ENCODE measurements at places on chromosomes 5 and 9.

DNA sequence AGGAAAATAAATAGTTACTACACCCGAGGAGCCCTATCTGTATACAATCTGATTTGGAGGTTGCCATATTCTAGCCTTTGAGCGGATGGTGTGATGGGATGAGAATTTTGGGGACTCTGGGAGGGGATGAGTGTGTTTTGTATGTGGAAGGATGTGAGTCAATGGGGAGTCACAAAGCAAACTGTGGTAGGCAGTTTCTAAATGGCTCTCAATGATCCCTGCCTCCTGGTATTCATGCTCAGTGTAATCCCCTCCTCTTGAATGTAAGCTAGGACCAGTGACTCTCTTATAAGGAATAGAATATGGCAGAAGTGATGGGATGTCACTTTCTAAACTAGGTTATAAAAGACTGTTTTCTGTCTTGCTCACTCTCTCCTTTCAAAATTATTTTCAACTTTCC lies 205.7 kb upstream of the RIOK2 start:
- no peak for DNase-seq

DNA sequence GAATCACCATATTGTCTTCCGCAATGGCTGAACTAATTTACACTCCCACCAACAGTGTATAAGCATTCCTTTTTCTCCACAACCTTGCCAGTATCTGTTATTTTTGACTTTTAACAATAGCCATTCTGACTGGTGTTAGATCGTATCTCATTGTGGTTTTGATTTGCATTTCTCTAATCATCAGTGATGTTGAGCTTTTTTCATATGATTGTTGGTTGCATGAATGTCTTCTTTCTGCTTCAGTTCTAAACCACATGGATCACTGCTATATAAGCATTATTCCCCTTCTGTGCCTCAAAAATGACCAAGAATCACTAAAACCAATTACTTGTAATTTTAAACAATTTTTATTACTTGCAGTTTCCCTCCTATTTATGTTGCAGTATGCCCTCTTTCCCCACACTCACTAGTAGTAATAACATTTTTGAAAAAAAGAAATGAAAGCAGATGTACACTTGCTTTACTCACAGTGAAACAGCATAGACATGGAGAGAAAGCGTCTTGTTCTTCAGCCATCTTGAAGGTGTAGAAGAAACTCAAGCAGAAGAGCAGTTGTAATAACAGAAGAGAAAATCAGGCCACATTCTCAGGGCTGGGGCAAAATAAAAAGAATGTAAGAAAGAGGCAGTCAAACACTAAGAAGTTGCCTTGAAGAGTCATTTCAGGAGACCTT lies 4.5 kb upstream of the TMEM252 start:
- DNase-seq = no peak

DNA sequence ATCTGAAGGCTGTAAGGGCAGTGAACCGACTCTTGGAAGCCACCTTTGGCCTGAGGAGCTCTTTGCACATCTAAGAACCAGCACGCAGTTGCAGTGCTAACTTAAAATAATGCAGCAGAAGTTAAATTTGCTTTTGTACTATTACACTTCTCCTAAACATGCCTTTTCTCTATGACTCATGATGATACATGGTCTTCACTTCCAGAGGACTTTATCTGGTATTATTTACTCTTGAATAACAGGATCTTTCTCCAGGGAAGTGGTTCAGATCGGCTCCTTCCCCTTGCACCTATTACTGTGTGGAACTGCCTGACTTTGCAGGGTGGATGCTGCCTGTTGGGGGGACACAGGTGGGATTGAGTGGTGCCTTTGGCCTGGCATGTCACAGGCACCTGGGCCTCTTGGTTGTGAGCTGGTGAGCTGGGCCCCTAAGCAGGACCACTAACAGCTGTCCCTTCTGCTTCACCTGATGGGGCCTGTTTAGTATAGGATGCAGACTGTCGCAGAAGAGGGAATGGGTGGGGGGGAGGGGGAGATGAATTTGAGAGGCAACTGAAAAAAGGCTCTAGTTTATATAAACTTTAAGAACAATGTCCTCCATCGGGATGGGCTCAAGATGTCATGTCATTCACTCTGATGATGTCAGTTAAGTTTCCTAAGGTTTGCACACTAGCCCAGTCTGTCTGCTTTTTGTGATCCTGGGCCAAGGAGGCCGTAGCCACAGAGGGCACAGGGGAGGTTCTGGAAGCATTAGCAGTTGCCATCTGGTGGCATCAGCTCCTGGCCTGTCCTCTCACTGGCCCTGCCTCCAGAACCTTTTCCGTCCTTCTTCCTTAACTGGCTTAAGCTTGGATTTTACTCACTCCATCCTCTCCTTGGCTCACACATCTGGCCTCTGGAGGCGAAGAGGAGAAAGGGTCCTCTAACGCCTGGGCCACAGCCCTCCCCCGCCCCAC lies 33.9 kb upstream of the GABBR2 start:
- DNase-seq = no peak

DNA sequence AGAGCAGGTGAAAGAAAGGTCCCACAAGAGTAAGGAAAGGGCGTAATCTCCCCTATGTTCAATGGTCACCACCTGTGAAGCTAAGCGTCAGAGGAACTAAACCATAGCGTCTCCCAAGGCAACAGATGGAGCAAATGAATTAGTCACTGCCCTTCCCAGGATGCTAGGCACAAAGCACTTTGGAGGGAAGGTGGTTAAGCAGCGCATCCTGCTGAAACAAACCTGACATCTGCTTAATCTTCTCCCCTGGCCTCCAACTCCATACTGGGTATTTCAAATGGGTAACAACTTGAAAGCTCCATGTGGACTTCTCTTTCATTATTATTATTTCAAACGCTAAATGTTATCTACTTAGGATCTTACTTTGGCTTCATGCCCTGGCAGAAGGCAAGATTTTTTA lies 227.3 kb downstream of the MLLT3 start:
- DNase-seq = no peak

- DNase-seq = no peak
Measured at GRCh38 chr9:135664266-135664665, 1.2 kb downstream of the LCN9 start.

- DNase-seq = no peak
Measured at GRCh38 chr5:133932441-133933168, 35.8 kb downstream of the C5orf15 start.

DNA sequence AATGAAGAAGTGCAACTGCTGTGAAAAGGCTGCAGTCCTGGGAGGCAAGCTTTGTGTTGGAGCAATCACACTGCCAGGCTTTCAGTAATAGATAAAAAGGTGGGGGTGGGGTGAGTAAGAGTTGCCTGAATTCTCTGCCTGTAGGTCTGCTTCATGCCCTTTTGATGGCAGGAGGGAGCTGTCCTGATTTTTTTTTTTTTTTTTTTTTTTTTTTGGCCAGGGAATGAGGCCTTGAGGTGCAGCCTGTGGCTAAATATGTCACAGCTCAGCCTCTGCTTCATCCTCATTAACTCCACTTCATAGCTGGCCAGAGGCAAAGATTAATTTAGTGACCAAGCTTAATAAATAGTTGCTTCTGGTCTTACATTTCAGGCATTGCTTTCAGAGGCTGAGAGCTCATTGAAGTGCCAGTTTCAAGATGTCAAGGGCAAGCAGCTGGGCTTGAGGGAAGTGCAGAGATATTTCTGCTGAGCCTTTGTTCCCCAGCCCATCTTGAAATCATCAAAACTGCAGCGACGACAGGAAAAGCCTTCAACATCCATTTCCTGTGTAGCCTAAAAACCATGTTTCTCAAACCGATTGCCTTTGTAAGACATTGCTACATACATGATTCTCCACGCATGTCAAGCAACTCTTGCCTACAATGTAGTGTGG lies 134.7 kb downstream of the MACIR start:
- no peak for DNase-seq

DNA sequence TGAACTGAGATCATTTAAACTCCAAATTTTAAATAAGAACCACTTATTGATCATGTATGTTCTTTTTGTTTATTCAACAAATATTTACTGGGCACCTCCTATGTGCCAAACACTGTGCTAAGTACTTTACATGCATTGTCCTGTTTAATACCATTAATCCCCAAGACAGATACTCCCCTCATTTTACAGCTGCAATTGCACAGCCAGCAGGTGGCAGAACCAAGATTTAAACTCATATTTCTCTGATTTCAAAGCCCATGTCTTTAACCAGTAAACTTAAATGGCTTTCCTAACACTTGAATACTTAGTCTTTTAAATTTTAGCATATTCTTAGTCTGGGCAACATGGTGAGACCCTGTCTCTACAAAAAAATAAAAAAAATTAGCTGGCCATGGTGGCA lies 43.4 kb upstream of the KIAA1958 start:
- no peak for DNase-seq

DNA sequence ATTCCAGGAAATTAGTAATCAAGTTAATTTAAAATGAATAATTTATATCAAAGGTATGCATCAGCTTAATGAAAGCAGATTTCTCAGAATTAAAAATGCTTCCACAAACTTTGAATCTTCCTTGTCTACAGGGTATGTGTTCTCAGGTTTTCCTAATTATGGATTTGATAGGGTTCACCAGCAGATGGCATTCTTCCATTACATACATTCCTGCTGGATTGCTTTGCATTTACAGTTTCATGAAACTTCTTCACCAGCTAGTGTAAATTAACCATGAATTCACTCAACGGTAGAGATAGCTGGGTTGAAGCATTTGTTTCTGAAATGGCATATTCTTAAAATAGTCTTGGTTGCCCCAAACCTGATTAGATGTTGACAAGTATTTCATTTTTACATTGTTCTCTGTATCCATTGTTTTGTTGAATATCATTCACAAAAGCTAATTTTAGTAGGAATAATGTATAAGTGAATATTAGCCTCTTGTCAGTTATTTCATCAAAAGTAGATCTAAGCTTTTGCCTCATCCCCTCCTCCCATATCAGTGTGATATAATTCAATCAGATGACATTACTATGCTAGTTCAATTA lies 68.7 kb upstream of the WDR41 start:
- peak; percentile 24 for DNase-seq

DNA sequence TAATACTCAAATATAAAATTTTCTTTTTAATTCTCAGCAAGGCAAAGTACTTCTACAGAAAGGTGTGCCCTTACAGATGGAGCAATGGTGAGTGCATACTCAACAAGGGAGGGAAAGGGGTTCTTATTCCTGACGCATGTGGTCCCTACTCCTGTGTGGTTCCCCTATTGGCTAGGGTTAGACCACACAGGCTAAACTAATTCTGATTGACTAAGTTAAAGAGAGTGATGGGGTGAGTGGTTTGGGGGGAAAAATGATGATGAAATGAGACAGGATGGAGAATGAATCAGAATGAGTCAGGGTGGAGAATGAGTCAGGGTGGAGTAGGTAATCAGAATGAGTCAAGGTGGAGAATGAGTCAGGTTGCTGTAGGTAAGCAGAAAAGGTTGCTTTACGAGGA lies 22.9 kb upstream of the HMGCS1 start:
- DNase-seq = no peak

- peak; percentile 70 for DNase-seq
Measured at GRCh38 chr5:159209438-159210209, at the start of gene RNF145. RNF145 (minus strand) TSS chr5:159209553; CDS start chr5:159203617, 5,936 bp downstream.

GRCh38 chr5:57947181-57947580 lies 464.6 kb upstream of the ACTBL2 start:
- no peak for DNase-seq

DNA sequence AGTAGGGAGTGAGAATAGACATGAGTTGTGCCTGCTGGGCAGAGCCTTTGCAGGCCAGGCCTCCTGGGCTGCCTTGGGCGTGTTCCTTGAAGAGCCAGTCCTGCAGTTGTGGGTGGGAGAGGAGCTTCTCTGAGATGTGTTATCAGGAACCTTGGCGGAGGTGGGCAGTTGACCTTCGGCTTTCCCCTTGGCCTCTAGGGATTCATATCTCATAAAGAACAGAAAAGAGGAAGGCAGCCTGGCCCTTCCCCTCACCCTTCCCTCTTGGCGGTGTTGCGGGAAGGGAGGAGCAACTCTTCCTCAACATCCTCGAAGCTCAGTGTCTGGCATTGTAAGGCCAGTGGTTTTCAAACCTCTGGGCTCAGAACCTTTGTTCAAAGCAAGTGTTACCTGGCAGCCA lies 59.2 kb downstream of the DAPK1 start:
- DNase-seq = no peak

- DNase-seq = no peak
Measured at GRCh38 chr9:107620801-107621200, 131.2 kb upstream of the KLF4 start.

- DNase-seq = no peak
Measured at GRCh38 chr5:151153766-151154272, 3.8 kb downstream of the ANXA6 start.

DNA sequence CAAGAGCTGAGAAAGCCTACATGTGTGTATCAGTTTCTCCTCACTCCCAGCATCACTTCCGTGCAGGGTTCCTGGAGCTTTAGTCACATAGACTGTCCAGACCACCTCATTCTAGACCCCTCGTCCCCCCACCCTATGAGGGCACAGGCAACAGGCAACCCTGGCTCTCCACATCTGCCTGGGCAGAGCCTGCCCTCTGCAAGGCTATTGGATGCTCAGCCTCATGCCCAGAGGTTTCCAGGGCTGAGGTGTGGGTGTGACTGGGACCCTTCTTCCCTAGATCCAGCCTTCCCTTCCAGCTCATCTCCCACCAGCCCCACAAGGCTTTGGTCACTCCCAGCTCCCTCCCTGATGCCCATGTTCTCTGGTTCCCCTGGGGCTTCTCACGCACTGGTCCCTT lies 161.4 kb downstream of the PAX5 start:
- no peak for DNase-seq

- peak; percentile 43 for DNase-seq
Measured at GRCh38 chr9:124590889-124591641, 83.9 kb upstream of the NR5A1 start.

DNA sequence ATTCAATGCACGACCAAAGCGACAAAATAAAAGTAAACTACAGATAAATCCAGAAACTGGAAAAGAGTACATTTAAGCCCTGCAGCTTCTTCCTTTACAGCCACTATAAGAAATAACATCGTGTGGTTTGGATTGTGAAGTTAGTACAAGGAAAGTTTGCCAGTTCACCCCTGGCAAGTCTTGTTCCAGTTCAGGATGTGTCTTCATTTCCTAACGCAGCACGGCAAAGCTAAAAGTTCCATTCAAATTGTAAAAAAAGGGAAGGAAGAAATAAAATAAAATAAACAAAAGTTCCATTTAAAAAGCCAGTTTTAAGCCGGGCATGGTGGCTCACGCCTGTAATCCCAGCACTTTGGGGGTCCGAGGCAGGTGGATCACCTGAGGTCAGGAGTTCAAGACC lies 83.3 kb upstream of the RETREG1 start:
- no peak for DNase-seq

DNA sequence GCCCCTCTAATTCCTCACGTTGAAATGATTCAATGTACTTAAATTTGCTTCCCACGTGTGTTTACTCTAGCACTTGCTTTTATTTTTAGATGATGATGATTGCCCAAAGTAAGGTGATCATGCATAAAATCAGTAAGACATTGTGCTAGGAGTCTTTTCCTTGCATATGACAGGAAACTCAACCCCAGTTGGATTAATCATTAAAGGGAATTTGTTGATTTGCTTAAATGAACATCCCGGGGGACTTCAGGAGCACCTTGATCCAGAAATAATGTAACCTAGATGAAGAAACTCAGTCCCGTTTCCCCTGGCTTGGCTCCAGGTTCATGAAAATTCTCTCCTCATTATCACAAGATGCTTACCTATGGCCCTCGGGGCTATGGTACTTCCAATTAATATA lies 106.1 kb upstream of the STC2 start:
- no peak for DNase-seq

Data from NCI-H1092 treated with DMSO at 0.1 percent for 48 hours (cell line).